Islet precursor cell (in vitro differentiated cells): ENCODE measurements at places on chromosomes 16 and 17.

DNA sequence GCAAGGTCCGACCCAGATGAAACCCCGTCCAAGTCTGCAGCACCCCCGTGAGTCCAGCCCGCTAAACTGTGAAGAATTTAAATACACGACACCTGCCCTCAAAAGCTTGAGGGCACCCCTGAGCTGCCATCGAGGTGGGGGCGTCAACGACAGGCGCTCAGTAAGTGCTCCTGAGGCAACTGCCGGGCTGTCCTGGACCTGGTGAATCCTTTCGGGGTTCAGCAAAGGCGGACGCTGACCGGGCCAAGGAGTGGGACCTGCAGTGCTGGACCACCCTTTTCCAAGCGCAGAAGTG is 512 bp upstream of the ENDOV start:
- no peak for DNase-seq

- DNase-seq, result no peak
Observed at GRCh38 chr16:24015923-24016322, 180.1 kb downstream of the PRKCB start.

DNA sequence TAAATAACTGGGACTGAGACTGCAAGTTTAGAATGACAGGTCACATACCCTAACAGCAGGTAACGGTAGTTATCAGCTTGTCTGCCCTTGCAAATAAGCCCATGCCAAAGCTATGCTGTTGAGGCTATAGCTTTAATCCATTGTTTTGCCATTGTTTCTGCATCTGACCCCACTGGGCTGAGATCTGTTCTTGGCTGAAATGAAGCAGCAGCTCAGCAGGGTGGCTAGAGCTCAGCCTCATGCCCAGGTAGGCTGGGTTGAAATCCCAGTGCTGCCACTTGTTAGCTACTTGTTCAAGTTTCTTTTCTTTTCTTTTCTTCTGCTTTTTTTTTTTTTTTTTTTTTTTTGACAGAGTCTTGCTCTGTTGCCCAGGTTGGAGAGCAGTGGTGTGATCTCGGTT is 40.1 kb downstream of the NKD1 start:
- no peak for DNase-seq

GRCh38 chr17:61835606-61836005 is 27.7 kb downstream of the BRIP1 start:
- no peak for DNase-seq

DNA sequence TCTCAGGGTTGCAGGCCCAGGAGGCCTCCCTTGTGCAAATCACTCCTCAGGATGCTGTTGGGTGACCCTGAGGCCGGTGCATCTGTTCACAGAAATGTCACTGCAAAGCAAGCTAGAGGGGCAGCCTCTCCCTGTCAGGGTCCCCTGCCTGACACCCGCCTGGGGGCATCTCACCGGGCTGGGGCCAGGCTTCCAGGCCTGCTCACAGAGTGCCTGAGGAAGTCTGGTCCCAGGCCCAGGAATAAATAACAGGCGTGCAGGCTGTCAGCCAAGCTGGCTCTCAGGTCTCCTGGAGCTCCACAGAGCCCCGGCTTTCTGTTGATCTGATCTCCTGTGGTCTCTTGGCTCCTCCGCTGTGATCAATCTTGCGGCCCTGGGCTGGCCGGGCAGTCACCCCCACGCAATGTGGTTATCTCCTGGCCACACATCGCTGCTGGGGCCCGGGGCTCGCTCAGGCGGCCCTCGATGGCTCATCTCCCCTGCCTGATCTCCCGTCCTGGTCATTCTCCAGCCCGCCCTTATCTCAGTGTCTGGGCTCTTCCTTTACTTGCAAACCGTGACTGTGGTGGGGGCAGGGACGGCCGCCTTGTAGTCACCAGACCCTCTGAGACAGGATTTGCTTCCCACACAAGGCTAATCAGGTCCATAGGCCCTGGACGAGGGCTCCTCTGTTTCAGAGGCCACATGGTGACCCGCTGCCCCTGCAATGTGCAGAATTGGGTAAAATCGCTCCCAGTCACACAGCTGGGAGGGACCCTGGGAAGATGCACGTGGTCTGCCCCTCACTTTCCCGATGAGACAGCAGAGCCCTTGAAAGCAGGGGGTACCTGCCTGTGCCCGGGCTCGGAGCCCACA is 231.2 kb upstream of the GSE1 start:
- DNase-seq, result peak; percentile 91

- peak; percentile 59 for DNase-seq
Observed at GRCh38 chr17:332023-332422, 20.6 kb downstream of the RPH3AL start.

DNA sequence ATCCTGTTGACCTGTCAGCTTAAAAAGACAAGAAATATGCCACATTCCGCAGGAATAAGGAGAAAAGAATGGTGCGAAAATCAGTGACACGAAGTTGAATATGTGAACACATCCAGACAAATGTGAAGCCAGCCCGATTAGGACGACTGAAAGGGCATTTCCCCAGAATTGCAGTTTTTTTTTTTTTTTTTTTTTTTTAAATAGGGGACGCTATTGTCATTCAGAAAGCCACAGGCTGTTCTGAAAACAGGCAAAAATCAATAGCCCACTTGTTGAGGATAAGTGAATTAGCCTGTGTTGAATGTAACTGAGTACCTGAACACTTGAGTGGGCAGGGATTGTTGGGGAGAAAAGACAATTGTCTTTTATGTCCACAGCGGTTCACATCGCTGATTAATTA is 507.1 kb downstream of the WWOX start:
- DNase-seq, result no peak

- no peak for DNase-seq
Observed at GRCh38 chr17:74218436-74218835, 5.1 kb downstream of the TTYH2 start.

GRCh38 chr16:15427648-15428239 is 6.6 kb upstream of the BMERB1 start:
- no peak for DNase-seq

DNA sequence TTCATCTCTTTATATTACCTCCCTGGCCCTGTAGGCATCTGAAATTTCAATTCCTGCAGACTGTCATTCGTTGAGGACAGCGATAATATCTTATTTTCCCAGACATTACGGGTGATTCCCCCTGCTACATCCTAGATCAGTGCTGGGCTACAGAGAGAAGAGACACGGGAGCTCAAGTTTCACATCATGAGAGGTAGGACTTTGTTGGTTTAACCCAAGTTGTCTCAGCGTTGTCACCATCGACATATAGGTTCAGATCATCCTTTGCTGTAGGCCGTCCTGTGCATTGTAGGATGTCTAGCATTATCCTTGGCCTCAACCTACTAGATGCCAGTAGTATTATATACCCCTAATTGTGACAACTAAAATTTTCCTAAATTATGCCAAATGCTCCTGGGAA is 19.3 kb downstream of the MT1X start:
- DNase-seq, result no peak

GRCh38 chr17:36888236-36888951 is 48.9 kb upstream of the LHX1 start:
- DNase-seq, result no peak

DNA sequence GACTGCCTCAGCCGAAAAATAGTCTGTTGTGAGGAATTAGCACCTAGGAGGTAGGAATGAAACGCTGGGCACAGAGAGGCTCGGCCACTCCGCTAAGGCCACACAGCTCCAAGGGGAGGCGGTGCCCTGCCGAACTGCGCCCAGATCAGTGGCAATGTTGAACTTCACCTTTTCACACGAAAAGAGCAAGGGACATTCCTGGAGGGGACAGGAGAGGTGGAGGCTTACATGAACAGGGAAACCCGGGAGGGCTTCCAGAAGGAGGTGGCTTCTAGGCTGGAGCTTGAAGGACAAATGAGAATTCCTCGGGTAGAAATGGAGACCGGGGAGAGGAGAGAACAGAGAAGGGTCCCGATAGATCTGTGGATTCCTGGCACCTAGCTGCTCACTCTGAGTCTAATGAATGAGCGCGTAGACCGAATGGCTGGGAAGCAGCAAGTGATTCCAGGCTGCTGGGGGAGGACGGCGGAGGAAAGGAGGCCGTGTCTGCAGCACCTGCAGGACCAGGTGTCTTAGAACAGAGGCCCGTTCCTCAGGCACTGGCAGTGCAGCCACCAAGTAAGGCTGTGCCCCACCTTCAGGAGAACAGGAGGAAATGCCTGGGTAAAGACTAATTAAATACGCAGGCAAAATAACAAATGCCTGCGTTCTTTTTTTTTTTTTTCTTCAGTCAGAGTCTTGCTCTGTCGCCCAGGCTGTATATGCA is 722 bp upstream of the SLC38A10 start:
- DNase-seq, result peak; percentile 84

- DNase-seq, result peak; percentile 78
Observed at GRCh38 chr17:28599311-28600184, 723 bp upstream of the SPAG5 start.

GRCh38 chr17:59893676-59894100 is 767 bp downstream of the RPS6KB1 start:
- DNase-seq, result no peak

- no peak for DNase-seq
Observed at GRCh38 chr16:1159973-1160772, 7.3 kb downstream of the CACNA1H start.

DNA sequence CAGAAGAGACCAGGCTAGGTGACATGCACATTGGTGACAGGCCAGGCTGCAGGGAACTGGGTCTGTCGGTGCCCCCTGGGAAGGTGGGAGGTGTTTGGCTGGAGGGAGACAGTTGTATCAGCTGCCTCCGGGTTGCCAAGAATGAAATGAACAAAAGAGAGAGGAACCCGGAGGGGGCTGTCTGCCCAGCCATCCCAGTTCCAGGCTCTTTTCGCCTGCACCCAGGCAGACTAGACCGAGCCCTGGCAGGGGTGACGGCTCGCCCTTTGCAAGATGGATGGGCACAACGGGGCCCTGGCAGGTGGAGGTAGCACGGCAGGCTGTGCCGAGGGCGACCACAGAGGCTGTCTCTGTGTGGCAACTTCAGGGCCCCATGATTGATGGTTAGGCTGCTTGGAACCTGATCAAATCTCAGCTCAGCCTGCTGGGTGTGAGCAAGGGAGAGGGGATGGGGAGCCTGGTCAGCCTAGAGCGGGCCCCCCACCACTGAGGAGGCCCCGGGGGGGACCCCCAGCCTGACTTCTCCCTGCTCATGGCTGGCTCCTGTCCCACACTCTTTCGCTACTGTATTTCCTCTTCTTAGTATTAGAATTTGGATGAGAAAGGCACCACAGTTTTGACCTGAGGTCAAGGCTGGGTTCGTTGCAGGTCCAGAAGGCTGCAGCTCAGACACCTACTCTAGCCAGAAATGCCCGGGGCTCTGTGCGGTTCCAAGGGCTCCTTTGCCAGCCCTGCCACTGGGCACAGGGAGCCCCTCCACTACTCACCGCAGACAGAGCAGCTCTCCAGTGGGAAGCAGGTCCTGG is 118.9 kb upstream of the CHMP6 start:
- DNase-seq, result no peak

- no peak for DNase-seq
Observed at GRCh38 chr17:73031472-73031871, 61.0 kb downstream of the SLC39A11 start.

- no peak for DNase-seq
Observed at GRCh38 chr17:2174468-2175293, 119.8 kb downstream of the HIC1 start.

- DNase-seq, result no peak
Observed at GRCh38 chr16:11740567-11740966, 2.1 kb downstream of the TXNDC11 start.

- DNase-seq, result no peak
Observed at GRCh38 chr16:16014329-16015224, 65.2 kb downstream of the ABCC1 start.

GRCh38 chr17:10036511-10037061 is 131.5 kb upstream of the RCVRN start:
- peak; percentile 93 for DNase-seq

DNA sequence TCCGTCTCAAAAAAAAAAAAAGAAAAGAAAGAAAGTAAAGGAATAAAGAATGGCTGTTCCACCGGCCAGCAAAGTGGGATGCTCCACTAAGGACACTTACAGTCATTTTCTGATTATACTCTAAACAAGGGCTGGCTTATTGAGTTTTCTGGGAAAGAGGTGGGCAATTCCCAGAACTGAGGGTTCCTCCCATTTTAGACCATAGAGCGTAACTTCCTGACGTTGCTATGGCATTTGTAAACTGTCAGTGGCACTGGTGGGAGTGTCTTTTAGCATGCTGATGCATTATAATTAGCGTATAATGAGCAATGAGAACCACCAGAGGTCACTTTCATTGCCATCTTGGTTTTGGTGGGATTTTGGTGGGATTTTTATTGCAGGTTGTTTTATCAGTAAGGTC is 58.0 kb downstream of the PIGL start:
- no peak for DNase-seq

DNA sequence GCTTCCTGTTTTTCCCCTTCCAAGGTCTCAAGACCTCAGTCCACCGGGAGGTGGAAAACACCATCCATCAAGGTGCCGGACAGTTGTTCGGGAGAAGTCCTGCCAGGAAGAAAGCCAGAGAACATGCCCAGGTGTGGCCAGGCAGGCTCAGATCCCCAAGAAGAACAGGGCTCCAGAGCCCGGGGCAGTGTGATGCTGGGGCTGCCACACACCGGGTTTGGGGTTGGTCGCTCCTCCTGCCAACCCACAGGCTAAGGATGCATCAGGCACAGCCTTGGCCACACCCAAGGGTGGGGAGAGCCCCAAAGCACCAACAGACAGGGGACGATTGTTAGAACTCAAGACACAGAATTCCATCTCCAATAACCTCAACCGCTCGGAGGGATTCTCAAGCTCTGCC is 19.7 kb downstream of the ZFHX3 start:
- no peak for DNase-seq

GRCh38 chr16:79559532-79559931 is 41.0 kb downstream of the MAF start:
- no peak for DNase-seq

- DNase-seq, result no peak
Observed at GRCh38 chr17:4602041-4602440, 17.7 kb downstream of the SMTNL2 start.

DNA sequence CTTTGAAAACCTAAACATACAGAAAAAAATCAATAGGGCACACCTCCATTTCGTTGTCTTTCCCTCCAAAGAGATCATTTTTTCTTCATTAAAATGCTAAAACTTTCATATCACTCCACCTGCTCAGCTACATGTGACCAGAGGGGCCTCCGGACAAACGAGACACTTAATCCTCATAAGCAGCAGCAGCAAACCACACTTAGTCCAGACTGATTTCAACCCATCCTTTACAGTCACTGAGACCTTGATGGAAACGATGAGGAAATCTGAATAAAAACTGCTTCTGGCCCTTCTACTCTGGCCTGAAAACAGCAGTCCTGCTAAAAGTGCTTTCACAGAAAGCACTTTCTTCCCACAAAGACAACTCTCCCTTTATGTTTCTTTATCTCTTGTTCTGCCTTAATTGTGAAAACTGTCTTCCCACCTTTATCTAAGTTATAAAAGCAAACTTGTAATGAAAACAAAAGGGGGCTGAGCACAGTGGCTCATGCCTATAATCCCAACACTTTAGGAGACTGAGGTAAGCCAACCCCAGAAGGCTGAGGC is 4.6 kb downstream of the ANKRD11 start:
- no peak for DNase-seq

GRCh38 chr16:1197237-1197866 is 27.7 kb downstream of the TPSG1 start:
- no peak for DNase-seq

- DNase-seq, result no peak
Observed at GRCh38 chr16:84663433-84664101, 15.3 kb downstream of the KLHL36 start.

- no peak for DNase-seq
Observed at GRCh38 chr17:62008294-62008693, 56.8 kb downstream of the MED13 start.

- DNase-seq, result no peak
Observed at GRCh38 chr17:76371656-76372628, 12.5 kb upstream of the SPHK1 start.
